ENCODE measurements at places on chromosomes 5 and 9. TPM values are rescaled to one million over a fixed set of nuclear protein-coding genes. Genes with fewer than 3 reads are reported as not detected.

GRCh38 chr5:141121985-141122384 lies 367 bp downstream of the PCDHB4 start:
- DNase-seq, result no peak

DNA sequence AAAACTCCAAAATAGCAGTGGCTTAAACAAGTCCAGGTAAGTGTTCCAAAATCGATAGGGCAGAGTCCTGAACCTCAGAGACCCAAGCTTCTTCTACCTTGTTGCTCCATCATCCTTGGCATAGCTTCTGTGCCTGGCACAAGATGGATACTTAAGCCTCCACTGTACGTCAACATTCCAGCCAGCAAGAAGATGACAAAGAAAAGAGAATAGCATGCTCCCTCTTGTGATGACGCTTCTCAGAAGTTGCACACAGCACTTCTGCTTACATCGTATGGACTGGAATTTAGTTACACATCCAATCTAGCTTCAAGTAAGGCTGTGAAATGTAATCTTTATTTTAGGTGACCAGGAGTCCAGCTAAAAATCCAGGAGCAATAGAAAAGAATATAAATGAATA lies 227.4 kb downstream of the ESM1 start:
- DNase-seq, result no peak

DNA sequence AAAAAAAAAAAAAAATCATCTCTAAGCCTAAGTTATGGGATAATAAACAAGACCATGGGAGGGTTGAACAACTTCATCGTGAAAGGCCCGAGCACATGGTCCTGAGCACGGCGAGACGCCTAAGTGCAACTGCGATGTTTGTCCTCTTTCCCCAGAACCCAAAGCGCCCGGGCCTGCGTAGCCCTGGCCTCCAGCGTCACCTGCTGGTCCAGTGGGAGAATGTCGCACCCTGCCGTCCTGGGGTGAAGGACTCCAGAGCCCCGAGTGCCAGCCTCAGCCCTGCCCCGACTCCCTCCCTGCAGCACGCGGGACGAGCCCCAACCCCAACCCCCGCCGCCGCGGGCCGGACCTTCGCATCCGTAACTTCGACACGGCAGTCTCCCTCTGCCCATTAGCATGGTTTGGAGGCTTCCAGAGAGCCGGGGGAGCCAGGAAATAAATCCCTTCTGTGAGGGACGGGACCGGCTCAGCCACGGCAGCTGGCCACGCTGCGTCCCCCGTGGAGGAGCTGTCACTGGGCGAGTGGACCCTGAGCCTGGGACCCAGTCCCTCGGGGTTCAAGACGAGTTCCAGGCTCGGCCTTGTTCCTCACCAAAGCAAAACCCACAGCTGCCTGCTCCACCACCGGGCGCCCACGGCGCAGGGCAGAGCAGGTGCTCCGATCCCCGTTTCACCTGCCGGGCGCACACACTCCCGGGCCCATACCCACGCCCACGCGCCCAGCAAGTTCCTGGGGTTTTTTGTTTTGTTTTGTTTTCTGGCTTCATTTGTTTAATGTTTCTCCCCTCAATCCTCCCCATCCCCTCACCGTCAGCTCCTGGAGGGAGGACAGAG lies 132.5 kb upstream of the HAND1 start:
- peak; percentile 53 for DNase-seq

IFNB1 gene
- not detected for total RNA-seq

All from activated T-helper 2 cell treated with anti-CD3 and anti-CD28 coated beads, Interferon-gamma antibody, Interleukin-2, Interleukin-4, amounts not matched to agents 10 μg/mL and 5 μg/mL and 100 μg/mL, durations not matched to agents 14 hours and 24 hours and 36 hours (primary cell).